ENCODE measurements at places on chromosomes 5 and 9.

- no peak for DNase-seq
Measured at GRCh38 chr9:111863636-111864035, 33.0 kb upstream of the UGCG start.

GRCh38 chr9:100307080-100307479 lies 45.7 kb downstream of the TEX10 start:
- no peak for DNase-seq

DNA sequence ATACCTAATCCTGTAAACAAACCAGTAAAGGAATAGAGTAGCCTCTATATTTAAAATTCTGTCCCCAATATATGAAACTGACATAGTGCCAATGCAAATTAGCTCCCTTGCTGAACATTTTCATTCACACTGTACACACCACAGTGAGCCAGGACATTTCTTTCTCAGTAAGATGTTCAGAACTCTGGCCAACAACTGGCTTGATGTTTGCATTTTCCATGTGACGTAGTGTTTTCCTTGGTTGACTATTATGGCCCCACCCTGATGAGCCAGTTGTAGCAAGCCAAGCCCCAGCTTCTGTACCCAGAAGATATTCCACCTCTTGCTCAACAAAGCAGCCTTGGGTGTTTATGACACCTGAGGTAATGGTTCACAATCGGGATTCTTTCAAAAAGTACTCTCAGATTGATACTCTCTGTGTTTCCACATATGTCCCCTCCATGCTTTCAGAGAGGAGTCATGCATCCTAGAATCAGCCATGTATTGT lies 17.7 kb upstream of the ANXA1 start:
- no peak for DNase-seq

GRCh38 chr5:72265032-72265877 lies 54.8 kb downstream of the MRPS27 start:
- DNase-seq = no peak

DNA sequence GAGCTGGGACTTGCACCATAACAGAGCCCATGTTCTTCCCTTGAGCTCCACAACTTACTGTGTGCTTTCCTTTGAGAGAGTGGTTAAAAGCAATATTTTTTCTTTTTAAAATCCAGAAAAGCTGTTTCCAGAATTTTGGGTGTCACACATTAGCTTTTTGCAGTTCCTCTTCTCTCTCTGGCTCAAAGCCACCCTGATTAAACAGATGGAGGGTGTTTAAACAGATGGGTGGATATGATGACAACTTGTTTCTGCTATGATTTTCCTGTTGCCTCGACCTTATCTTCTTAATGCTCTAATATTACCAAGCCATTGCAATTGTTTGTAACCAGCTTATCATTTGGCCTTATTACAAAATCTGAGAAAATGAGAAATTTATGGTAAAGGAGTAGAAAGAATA lies 22.9 kb upstream of the CFAP95 start:
- DNase-seq = no peak

DNA sequence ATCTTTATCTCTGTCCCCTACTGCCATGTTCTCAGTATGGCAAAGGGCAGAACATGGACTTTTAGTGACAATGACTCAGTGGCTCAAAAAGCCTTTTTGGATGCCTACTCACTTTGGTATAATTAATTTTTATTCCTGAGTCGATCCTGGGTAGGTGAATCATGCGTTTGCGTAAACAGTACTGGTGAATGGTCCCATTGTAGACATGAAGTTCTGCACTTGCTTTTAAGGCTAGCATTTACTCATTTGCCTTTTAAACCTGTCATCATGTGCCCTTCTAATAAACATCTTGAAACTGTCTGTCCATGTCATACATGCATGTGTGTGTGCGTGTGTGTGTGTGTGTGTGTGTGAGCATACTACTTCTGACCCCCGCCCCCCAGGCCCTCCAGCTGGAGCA lies 223.0 kb downstream of the AUH start:
- DNase-seq = no peak

DNA sequence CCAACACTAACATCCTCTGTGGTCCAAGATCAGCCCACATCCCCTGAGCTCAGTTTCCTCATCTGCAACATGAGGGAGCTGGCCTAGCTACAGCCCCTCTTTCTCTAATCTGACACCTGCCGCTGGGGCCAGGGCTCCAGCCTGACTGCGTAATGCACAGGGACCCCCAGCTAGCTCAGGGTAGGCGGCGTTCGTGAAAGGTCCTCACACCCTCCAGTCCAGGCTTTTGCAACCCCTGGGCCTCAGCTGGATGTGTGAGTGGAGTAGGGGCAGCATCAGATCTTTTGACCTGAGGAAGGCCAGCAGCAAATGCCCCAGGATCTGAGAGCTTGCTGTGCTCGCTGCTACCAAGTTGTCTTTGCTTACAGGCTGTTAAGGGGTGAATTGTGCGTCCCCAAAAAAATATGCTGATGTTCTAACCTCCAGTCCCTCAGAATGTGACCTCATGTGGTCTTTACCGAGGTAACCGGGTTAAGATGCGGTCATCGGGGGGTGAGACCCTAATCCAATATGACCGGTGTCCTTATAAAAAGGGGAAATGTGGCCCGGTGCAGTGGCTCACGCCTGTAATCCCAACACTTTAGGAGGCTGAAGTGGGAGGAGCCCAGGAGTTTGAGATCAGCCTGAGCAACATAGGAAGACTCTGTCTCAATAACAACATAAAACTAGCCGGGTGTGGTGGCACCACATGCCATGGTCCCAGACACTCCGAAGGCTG lies 47.8 kb downstream of the PLPP7 start:
- no peak for DNase-seq

DNA sequence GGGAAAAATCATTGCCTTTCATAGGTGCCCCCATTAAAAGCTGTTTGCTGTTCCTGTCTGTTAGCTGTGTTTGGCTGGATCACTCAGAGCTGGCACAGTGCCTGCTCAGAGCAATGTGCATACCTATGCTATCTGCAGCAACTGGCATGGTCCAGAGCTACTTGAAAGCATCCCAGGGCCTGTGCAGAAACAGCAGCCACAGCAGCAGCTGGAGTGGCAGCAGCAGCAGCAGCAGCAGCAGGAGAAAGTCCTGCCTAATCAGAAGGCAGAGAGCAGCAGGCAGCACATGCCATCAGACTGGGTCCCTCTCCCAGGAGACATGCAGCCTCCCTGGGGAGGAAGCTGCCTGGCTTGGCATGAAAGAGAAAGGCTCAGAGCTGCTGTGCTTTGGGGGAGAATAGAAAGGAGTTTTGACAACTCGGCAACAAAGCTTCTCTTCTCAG lies 243.8 kb upstream of the WWC1 start:
- DNase-seq = no peak

- peak; percentile 28 for DNase-seq
Measured at GRCh38 chr9:127803507-127804352, 1.0 kb downstream of the FPGS start.

GRCh38 chr9:124265551-124265950 lies 7.8 kb downstream of the NEK6 start:
- DNase-seq = no peak

DNA sequence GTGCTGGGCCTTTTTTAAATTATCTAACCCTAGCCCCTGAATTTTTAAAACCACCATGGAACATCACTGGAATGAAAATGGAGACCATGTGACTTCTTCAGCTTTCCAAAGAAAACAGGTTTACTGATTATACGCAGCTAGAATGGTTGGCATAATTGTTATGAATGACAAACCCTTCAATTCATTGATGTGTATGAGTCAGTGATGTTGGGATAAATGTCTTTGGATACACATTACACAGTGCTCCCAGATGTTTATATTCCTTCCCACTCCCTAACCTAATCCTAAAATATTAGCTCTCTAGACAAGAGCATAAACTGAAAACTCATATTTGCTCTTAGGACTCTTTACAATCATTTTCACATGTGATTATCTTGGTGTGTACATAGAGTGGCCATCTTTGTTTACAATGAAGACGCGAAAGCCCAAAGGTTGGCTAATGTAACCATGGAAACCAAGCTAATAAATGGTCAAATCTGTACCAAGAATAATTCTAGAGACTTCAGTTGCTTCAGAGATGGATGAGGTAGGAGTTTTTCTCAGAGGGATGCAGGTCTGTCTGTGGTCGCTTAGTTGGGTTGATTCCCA lies 131.2 kb upstream of the HMHB1 start:
- DNase-seq = no peak

DNA sequence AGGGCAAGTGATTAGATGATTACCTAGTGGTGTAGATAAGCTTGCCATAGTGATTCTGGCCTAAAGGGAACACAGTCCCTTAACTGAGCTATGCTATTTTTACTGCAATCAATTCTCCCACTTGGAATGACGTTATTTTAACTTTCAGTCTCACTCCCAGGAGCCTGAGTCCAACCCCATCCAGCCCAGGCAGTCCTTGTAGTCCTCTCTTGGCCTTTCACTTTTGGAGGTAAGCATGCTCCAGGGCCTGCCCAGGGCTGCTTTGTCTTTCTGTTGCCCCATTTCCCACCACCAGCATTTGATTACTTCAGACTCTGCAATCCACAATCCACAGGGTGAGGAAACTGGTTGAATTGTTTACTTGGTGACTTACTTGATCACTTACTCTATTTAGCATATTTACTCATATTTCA lies 233.0 kb downstream of the CD180 start:
- DNase-seq = no peak

- no peak for DNase-seq
Measured at GRCh38 chr5:150166037-150166649, 435 bp upstream of the CDX1 start.

DNA sequence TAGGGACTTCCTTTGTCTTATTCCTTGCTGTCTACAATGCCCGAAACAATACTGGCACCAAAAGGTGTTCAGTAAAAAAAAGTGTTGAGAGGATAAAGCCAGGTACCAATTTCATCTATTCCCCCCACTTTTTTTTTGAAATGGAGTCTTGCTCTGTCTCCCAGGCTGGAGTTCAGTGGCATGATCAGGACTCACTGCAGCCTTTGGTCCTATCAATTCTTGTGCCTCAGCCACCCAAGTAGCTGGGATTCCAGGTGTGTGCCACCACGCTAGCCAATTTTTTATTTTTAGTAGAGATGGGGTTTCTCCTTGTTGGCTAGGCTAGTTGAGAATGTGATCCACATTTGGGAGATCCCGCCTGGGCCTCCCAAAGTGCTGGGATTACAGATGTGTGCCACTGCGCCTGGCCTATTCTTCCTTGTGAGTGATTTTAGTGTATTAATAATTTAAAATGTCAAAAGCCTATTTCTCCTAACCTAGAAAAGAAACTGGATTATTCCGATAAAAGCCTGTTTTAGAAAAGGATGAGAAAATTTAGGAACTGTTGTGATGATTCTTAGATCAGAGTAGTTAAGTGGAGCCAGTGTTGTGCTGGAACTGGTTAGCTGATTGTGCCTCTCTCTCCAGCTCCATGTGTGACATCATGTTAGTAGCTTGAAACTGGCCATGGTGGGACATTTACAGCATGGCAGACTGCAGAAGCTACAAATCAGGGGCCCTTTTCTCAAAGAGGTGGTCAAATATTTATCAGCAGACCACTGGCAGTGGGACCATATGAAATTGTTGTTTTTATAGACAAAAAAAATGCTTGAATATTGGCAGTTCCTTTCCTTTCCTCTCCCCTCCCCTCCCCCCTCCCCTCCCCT lies 14.3 kb downstream of the CDC42SE2 start:
- peak; percentile 58 for DNase-seq

- no peak for DNase-seq
Measured at GRCh38 chr9:125432715-125433385, 171.2 kb downstream of the GAPVD1 start.

GRCh38 chr5:96043446-96043845 lies 81.8 kb upstream of the ELL2 start:
- no peak for DNase-seq

DNA sequence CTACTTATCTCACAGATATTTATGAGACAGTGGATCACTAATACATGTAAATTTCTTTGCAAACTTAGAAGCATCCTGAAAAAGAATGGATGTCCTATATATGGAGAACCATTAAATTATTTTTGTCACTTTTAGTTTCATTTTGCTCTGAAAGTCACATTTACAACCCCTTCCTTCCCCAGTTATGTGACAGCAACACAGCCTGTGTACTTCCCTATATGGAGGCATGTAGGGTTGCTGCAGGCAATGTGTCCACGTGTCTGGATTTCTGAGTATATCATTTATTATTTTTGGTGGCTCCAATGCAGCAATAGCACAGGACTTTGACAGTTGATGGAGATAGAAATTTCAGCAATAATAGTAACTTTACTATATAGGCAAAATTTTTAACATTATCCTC lies 156.4 kb downstream of the ST8SIA4 start:
- peak; percentile 26 for DNase-seq

DNA sequence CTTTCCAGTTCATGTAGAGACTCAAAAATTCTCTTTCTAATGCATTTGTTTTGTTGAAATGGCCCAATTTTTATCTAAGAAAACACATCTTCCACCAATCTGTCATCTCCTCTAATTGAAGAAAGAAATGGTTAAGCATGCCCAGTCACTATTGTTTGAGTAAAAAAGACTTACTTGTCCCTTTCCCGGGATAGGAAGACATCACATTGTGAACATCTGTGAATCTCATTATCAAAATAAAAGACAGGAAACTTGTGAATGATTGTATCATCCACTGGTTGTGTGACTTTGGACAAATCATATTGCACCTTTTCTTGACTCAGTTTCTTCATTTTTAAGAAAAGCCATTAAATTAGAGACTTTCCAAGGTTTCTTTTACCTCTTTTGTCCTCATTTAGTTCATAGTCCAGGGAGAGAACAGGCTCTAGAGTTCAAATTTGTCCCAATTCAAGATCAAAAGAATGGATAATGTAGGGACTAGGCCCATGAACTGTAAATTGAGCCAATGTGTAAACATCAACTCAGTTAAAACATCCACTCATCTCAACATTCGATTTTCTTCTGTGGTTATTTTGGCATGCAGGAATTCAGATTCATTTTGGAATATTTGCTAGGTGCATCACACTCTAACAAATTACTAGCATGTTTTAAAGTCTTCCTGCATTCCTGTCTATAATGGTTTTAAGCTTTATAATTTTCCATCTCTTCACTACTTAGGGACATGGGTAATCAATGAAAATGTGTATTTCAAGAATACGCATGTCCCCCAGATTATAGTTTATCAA lies 838.0 kb upstream of the WWC1 start:
- no peak for DNase-seq

- no peak for DNase-seq
Measured at GRCh38 chr5:78624011-78624541, 24.5 kb downstream of the LHFPL2 start.

DNA sequence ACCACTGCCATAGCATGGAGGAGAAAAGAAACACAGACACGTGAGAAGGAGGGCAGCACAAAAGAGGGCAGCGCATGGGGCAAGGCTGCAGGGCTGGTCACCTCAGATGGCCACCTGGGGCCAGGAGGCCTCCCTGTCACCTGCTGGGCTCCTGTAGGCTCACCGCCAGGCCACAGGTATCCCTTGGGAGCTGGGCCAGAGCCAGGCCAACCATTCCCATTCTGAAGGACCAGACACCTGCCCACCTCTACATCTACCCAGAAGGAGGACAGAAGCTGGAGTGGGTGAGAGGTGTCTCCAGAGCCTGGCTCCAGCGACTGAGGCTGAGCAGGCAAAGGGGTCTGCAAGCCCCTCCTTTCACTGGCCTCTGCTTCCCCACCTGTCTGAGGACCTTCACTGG lies 103.1 kb downstream of the PAX5 start:
- DNase-seq = no peak

DNA sequence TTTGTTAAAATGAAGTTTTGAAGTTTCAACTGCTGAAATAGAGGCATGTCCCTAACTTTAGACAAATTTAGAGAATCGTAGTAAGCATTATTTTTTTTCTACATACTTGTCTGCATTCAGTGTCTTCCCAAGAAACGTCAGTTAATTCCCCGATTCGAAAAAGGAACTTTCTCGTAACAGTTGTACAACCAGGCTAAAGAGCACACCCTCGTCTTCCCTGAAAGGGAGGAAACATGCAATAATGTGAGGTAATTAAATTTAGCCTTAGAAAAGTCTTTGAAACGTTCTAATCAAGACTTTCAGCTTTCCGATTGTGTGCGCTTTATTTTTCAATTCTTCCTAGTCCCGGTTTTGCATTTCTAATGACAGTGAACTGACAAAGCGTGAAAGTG lies 374 bp upstream of the SLC1A3 start:
- DNase-seq = no peak

All from CD4-positive, alpha-beta T cell treated with Interleukin-17A for 1 hour (primary cell).